ENCODE measurements at places on chromosomes 2 and 18.
A peak's percentile ranks its signal among the peaks of the same experiment; 100 is the strongest.

GRCh38 chr2:238286987-238287736 lies 1.2 kb downstream of the PER2 start:
- peak; percentile 39 for DNase-seq

DNA sequence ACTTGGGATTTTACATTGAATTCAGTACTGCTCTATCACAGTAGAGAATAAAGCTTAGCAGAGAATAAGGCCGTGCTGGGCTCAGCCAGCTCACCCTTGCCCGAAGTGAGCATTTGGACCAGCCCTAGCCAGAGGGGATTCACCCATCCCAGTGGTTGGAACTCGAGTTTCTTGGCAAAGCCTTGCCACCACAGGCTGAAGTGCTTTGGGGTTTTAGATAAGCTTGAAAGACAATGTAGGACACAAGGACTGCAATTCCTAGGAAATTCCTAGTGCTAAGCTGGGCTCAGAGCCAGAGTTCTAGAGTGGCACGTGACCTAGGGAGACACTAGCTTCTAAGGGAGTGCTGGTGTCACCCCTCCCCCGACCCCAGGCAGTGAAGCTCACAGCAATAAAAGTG lies 28.0 kb downstream of the SERPINB11 start:
- no peak for DNase-seq

DNA sequence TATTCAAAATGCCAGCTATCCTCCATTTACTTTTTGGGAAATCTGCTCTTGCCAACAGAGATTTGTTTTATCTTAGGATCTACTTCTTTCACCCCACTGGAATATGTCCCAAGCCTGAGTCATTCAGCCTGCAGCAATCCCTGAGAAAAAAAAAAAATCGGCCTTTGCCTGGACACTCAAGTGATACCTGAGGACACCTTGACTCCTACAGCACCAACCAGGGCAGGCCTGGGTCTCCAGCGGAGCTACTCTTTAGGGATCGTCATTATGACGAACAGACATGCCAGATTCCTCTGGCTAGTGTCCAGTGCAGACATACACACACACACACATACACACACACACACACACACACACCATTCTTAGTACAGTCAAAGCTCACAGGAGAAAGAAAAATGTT lies 2.2 kb upstream of the UGT1A6 start:
- no peak for DNase-seq

DNA sequence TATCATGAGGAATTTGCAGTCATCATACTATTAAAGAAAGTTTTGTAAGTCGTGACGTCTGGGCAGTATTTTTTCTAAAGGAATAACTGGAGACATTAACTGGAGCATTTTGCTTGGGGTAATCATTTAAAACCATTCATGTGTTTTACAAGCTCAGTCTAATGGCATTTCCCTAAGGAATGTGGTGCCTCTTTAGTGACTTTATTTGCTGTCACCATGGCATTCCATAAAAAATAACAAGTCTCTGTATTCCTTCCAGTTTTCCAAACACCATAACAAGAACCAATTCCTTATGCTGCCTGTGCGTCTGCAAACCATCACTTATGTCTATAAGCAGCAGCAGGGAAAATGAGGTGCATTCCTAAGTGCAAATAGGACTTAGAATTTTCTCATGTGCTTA lies 82.8 kb downstream of the EPB41L3 start:
- DNase-seq = no peak

GRCh38 chr2:166257859-166258258 lies 117.9 kb downstream of the SCN9A start:
- DNase-seq = no peak

Data from activated CD4-positive, alpha-beta T cell treated with anti-CD3 and anti-CD28 coated beads, Interleukin-2, Interleukin-6, amounts not matched to agents 100 ng/mL and 50 ng/mL, durations not matched to agents 16 hours and 8 hours (primary cell).